ENCODE measurements at places on chromosomes 7 and 10. TPM values are rescaled to one million over a fixed set of nuclear protein-coding genes. Genes with fewer than 3 reads are reported as not detected.

The LHFPL3 gene
- not detected for total RNA-seq

The GAD2 gene
- total RNA-seq, result not detected

The PTN gene
- not detected for total RNA-seq

The STEAP2 gene
- 7.8 TPM for total RNA-seq

The C10orf71 gene
- not detected for total RNA-seq

The SPAM1 gene
- total RNA-seq, result not detected

The ABCA13 gene
- 6.3 TPM for total RNA-seq

The WASHC2C gene
- 19.6 TPM for total RNA-seq

The HOXA4 gene
- total RNA-seq, result 10.3 TPM

The ASZ1 gene
- not detected for total RNA-seq

The SDK1 gene
- total RNA-seq, result 8.7 TPM

The UNCX gene
- total RNA-seq, result not detected

The HKDC1 gene
- total RNA-seq, result 52.3 TPM

The NPFFR1 gene
- not detected for total RNA-seq

The TDRD1 gene
- total RNA-seq, result not detected

The SUN3 gene
- total RNA-seq, result not detected

The NYAP1 gene
- 3.6 TPM for total RNA-seq

The LRIT1 gene
- not detected for total RNA-seq

The PON1 gene
- total RNA-seq, result not detected

The NAT16 gene
- not detected for total RNA-seq

The PPA1 gene
- 204 TPM for total RNA-seq

The MLLT10 gene
- 30.5 TPM for total RNA-seq

The FBXO24 gene
- 0.71 TPM for total RNA-seq

The CFAP70 gene
- total RNA-seq, result 0.78 TPM

The NME8 gene
- not detected for total RNA-seq

The LIPJ gene
- total RNA-seq, result not detected

The ALKBH4 gene
- total RNA-seq, result 49.2 TPM

The CCDC146 gene
- total RNA-seq, result 0.14 TPM

The CHAT gene
- total RNA-seq, result not detected

The IL2RA gene
- not detected for total RNA-seq

The MYO1G gene
- not detected for total RNA-seq

The MYH16 gene
- 0.09 TPM for total RNA-seq

The ECHDC3 gene
- 36.8 TPM for total RNA-seq

The DLX5 gene
- total RNA-seq, result 0.10 TPM

The FANK1 gene
- total RNA-seq, result 6.8 TPM

The IPMK gene
- total RNA-seq, result 0.96 TPM

The MNX1 gene
- 14.5 TPM for total RNA-seq

The SERPINE1 gene
- 42.4 TPM for total RNA-seq

The BHLHA15 gene
- not detected for total RNA-seq

The NUPR2 gene
- not detected for total RNA-seq

The CLDN12 gene
- total RNA-seq, result 15.3 TPM

The DNTT gene
- 0.30 TPM for total RNA-seq

The FRMPD2 gene
- 1.2 TPM for total RNA-seq

Data from Caki2 (cell line).